ENCODE measurements at places on chromosomes 2 and 18. TPM values are rescaled to one million over a fixed set of nuclear protein-coding genes. Genes with fewer than 3 reads are reported as not detected.
A peak's percentile ranks its signal among the peaks of the same experiment; 100 is the strongest.

The SLC4A1AP gene
- 25.1 TPM for polyA plus RNA-seq

The CCDC68 gene
- 0.68 TPM for polyA plus RNA-seq

The LYPD6B gene
- polyA plus RNA-seq, result 0.20 TPM

The FSHR gene
- polyA plus RNA-seq, result 0.28 TPM

The SNED1 gene
- polyA plus RNA-seq, result 3.2 TPM

The POTEE gene
- polyA plus RNA-seq, result 0.18 TPM

The SERPINB13 gene
- polyA plus RNA-seq, result not detected

GRCh38 chr18:13103366-13103765 lies 112.2 kb downstream of the CEP192 start:
- DNase-seq, result no peak

- peak; percentile 1 for DNase-seq
Observed at GRCh38 chr2:79025421-79025820, at the start of gene REG3G. REG3G (plus strand) TSS chr2:79025702; CDS start chr2:79026094, 392 bp downstream.

GRCh38 chr2:134491022-134491421 lies 227.8 kb downstream of the TMEM163 start:
- DNase-seq, result no peak

DNA sequence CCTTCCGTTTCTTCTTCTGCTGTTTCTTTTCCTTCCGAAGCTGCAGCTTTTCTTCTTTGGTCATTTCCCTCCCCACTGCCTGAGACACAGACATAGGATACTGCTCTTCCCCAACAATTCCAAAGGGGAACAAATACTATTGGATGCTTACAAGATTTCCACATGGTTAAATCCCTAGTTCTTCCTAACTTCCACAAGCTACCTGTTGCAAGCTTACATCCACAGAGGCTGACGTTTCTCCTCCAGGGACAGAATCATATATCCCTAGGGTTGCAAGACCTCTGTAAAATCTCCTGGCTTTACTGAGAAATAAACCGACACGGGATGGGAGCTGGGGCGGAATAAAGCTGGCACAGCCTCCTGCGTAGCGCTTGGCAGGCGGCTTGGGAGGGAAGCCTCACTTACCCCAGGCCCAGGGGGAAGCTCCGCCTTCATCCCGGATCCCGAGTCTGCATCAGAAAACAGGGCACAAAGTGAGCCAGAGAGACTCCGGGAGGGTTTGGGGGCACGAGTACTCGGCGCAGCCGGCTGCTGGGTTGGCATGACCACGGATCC lies 590 bp downstream of the EIF2B4 start:
- DNase-seq, result peak; percentile 69

DNA sequence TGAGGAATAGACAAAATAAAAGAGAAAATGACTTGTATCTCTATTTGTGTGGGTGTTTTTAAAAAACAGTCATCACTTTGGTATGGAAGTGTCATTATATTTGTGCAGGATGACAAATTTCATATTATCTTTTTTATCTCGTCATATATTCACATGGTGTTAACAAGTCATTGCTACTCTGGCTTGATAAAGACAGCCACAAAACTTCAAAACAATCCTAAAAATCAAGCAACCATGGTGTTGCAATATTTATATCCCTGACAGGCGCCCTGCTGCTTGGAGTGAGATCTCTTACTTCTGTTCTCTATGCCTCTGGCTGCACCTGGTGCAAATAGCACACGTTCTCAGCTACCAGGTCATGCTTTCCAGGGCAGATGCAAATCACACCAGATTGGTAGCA lies 278.0 kb upstream of the EPHA4 start:
- no peak for DNase-seq

- peak; percentile 56 for DNase-seq
Observed at GRCh38 chr2:104758199-104758620, 95.7 kb upstream of the POU3F3 start.

- DNase-seq, result no peak
Observed at GRCh38 chr2:166090346-166090745, 37.5 kb downstream of the SCN1A start.

DNA sequence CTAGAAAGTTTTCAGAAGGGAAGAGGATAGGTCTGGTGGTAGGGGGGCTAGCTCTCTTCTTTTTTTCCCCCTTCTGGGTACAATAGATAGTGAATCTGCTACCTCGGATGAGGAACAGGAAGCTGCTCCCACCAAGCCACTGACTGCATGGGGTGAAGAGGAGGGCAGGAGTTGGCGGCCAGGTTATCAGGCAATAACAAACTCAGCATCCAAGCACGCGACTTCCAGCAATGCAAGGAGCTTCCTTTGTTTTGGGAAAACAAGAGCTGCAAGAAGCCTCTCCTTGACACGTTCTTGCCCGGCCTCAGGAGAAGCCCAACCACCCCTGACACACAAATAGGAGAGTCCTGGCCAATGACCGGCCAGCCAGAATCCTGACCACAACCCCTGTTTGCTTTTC lies 32.2 kb downstream of the NHEJ1 start:
- DNase-seq, result no peak

GRCh38 chr2:41934329-41934958 lies 113.4 kb upstream of the PKDCC start:
- peak; percentile 83 for DNase-seq

DNA sequence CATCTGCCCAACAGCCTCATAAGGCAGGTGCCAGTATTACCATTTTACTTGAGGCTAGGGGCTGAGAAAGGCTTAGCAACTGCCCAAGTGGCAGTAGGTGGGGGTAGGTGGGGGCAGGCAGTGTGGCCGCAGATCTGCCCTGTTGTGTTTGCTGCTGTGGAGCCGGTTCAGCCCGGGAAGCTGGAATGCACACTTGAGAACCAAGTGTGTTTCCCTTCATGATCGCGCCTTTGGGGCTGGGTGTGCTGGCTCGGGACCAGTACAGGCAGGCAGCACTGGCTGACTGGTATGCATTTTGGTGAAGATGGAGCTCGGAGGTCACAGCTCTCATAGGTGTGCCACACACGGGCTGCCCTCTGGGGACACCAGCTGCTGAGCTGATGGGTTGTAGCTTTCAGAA lies 85.1 kb downstream of the CABLES1 start:
- no peak for DNase-seq
